ENCODE measurements at places on chromosomes 3 and 15.

- no peaks in the 10 kb centered on the region for H3K36me3 ChIP-seq
- DNase-seq: no peak
- H3K4me3 ChIP-seq: no peak overlapping the region
- no peak overlapping the region for H3K27ac ChIP-seq
Measured at GRCh38 chr3:83738202-83738601, 1220.6 kb upstream of the CADM2 start.

- no peak overlapping the region for H3K27ac ChIP-seq
- peaks cover 5% of the 10 kb centered on the region for H3K36me3 ChIP-seq
- no peaks in the 10 kb centered on the region for H3K27me3 ChIP-seq
- H3K4me1 ChIP-seq: no peaks in the 10 kb centered on the region
- no peak overlapping the region for H3K4me3 ChIP-seq
Measured at GRCh38 chr3:45966950-45967640, 23.8 kb downstream of the CXCR6 start.

GRCh38 chr3:140234256-140234655 is 299.3 kb downstream of the CLSTN2 start:
- H3K4me3 ChIP-seq: no peak overlapping the region
- peaks cover 3% of the 10 kb centered on the region for H3K36me3 ChIP-seq
- H3K27ac ChIP-seq: no peak overlapping the region
- H3K27me3 ChIP-seq: no peaks in the 10 kb centered on the region
- DNase-seq: no peak
- H3K4me1 ChIP-seq: no peaks in the 10 kb centered on the region

DNA sequence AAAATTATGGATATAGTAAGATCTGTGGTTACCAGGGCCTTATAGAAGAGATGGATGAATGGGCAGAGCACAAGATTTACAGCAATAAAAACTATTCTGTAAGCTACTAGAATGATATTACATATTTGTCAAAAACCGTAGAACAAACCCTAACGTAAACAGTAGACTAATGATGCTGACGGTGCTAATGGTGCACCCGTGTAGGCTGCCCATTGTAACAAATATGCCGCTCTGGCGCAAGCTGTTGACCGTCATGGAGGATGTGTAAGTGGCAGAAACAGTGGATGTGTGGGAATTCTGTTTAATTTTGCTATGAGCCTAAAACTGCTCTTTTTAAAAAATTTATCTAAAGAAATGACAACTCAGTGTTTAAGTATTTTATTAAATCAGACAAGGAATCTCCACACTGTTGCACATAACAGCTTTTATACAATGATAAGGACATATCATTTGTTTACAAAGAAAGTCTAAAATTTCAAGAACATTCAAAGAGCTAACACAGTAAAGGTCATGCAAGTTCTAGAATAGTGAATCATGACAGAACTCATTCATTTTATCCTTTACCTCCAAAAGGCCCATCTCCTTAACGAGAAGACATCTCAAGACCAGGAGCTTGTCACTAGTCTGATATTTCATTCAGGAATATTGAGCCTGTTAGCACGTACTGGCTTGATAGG is 32.8 kb downstream of the TFRC start:
- H3K4me1 ChIP-seq: peaks cover 7% of the 10 kb centered on the region
- no peak overlapping the region for H3K4me3 ChIP-seq
- no peak overlapping the region for H3K27ac ChIP-seq
- H3K36me3 ChIP-seq: peaks cover 13% of the 10 kb centered on the region
- no peaks in the 10 kb centered on the region for H3K27me3 ChIP-seq
- no peak for DNase-seq

GRCh38 chr3:139491027-139491700 is 14.8 kb upstream of the RBP2 start:
- peaks cover 24% of the 10 kb centered on the region for H3K36me3 ChIP-seq
- H3K27ac ChIP-seq: no peak overlapping the region
- no peaks in the 10 kb centered on the region for H3K27me3 ChIP-seq
- DNase-seq: no peak

DNA sequence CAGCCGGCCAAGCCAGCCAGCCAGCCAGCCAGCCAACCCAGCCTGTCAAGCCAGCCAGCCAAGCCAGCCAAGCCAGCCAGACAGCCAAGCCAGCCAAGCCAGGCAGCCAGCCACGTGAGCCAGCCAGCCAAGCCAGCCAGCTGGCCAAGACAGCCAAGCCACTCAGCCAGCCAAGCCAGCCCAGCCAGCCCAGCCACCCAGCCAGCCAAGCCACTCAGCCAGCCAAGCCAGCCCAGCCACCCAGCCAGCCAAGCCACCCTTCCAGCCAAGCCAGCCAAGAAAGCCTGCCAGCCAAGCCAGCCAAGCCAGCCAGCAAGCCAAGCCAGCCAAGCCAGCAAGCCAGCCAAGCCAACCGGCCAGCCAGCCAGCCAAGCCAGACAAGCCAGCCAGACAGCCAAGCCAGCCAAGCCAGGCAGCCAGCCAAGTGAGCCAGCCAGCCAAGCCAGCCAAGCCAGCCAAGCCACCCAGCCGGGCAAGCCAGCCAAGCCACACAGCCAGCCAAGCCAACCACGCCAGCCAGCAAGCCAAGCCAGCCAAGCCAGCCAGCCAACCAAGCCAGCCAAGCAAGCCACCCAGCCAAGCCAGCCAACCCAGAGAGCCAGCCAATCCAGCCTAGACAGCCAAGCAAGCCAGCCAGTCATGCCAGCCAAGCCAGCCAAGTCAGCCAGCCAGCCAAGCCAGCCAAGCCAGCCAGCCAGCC is 199.5 kb downstream of the GOLGA6L6 start:
- H3K27me3 ChIP-seq: no peaks in the 10 kb centered on the region
- no peak overlapping the region for H3K4me3 ChIP-seq
- H3K4me1 ChIP-seq: no peaks in the 10 kb centered on the region
- no peak overlapping the region for H3K27ac ChIP-seq
- H3K36me3 ChIP-seq: peaks cover 4% of the 10 kb centered on the region
- peak; percentile 55 for DNase-seq

GRCh38 chr3:196754091-196754981 is 14.7 kb downstream of the PAK2 start:
- peaks cover 30% of the 10 kb centered on the region for H3K4me1 ChIP-seq
- no peak for DNase-seq
- H3K27me3 ChIP-seq: no peaks in the 10 kb centered on the region
- H3K36me3 ChIP-seq: peaks cover 41% of the 10 kb centered on the region

Data from neural crest cell (in vitro differentiated cells).